Stimulated activated CD8-positive, alpha-beta memory T cell treated with anti-CD3 and anti-CD28 coated beads, Interleukin-12 subunit alpha, Interleukin-12 subunit beta, amount 100 ng/mL, for 4 hours (primary cell): ENCODE measurements at places on chromosomes 4 and X.

DNA sequence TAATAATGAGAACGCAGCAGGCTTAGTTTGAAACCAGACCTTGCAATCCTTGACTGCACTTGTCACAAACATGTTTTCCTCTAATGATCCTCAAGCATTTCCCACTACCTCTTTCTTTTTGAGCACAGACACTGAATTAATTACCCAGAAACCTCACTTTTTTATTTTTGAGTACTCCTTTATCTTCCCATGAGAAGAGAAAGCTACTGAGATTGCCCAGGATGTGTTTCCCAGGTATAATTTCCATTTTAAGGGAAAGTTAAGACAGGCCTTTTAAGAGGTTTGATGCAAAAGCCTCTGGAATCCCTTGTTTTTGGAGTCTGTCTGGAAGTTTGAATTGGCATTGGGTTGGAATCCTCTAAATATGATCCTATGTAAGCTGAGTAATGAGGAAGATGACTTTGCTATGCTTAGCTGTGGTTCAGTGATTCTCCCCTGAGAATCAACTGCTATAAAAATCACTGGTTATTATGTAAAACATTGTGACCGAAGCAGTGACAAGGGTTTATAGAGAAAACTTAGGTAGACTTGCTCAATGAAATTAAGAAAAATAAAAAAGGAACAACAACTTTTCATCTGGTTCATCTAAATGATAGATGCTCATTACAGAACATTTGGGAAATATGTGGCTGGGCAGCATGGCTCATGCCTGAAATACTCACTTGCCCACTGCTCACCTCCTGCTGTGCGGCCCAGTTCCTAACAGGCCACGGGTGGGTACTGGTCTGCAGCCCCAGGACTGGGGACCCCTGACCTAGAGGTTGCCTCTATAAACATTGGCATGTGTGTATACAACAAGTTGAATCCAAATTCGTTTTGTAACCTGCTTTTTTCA is 10.8 kb upstream of the RHOH start:
- no peak for DNase-seq

GRCh38 chrX:132986556-132986955 is 28.1 kb upstream of the HS6ST2 start:
- no peak for DNase-seq

GRCh38 chrX:115697806-115698205 is 136.8 kb downstream of the PLS3 start:
- no peak for DNase-seq

DNA sequence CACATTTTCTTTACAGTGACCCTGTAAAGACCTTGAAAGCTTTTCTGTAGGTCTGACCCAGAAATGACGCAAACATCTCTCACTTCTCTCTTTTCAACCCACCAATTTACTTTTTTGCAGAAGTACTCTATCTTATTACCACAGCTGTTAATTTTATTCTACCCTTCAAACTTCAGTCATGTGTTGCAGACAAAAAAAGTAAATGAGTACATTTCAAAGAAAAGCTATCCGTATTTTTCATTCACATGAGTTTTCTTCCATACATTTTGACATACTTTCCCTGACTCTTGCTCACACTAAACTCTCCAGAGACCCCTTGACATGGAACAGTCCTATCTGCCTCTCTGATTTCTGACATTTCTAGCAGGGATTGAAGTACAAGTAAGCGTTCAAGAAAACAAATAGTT is 51.7 kb downstream of the SLC7A11 start:
- no peak for DNase-seq

DNA sequence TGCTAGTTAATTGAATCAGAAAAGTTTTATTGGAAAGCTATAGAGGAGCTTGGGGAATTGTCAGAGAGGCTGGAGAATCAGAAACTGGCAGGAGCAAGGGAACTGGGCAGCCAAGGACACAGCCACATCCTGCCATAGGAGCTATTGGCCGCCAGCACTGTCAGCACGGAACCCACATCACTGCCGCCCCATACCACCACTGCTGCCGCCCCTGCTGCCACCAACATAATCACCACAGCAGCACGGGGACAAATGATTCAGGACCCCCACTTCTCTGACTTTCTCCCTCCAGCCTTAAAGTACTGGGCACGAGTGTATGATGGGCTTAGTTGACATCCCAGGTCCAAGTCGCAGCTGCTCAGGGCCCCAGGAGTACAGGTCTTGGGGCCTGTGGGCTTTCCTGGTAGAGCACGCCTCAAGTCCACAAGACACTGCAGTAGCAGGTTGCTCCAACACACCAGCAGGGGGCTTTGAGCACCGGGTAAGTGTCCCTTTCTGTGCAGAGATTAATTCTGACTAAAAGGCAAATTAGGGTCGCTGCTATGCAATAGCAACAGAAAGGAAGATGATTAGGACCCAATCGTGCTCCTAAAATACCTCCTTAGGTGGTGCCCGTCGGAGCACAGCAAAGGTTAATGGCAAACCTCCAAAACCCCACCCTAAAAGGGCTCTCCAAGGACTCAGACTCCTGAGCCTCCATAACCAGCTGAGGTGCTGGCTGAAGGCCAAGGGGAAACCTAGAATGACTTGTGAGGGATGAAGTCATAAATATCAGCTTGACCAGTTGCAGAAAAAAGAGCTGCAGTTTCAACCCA is 6.9 kb downstream of the PJA1 start:
- DNase-seq: no peak

DNA sequence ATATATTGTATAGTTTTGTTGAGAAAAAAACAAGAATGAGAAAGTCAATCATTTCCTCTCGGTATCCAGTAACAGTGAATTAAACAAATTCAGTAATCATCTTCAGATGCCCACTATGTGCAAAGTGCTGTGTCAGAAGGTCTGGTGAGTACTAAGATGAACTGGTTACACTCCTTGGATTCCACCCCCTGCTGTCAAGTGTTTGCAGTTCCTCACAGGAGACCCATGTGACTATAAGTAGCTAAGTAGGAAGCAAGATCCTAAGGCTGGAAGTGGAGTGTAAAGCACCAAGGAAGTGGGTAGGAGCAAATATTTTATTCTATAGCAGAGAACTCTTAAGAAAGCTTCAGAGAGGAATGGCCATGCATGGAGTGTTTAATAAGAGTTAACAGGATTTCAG is 73.6 kb downstream of the SNX25 start:
- no peak for DNase-seq

GRCh38 chr4:11326021-11326420 is 102.7 kb downstream of the HS3ST1 start:
- no peak for DNase-seq

DNA sequence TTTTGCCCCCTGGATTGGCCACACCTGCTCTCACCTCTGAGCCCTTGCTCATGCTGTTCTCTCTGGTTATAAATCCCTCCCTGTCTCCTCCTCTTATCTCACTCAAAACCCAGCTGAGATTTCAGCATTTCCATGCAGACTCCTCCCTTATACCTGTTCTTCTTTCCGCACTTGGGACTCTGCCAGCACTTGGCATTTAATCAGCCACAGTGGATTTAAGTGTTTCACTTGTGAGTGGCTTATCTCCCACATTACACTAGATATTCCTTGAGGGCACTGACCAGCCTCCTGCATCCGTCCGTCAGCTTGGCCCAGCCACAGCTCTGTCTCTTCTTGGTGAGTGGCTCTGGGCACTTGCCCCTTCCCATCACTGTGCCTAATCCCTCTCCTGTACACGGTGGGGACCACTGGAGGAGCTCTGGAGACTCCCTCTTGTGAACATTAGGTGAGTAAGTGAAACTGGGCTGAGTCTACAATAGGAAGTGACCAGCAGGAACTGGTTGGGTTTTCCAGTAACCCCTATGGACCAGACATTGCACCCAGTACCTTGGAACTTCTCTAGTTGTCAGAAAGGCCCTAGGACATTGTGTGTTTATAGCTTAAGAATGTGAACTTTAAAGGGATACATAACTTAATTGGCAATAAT is 19.9 kb downstream of the FGFBP1 start:
- no peak for DNase-seq

DNA sequence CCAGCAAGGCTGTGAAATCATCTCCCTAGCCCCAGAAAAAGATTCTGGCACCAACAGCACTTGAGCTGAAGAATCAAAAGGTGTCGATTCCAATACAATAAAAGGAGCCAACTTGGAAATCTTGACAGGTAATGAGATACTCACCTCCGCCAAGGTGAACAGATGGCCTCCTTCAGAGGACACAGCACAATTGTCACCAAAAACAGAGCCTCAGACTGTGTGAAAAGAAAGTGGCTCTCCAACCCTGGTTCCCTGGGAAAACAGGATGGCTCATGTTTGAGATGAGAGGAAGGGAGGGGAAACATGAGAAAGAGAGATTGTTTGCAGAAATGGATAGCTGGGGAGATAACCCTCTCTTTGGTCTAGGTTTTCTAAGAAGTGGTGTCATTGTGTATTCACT is 168.9 kb downstream of the HS3ST1 start:
- DNase-seq: no peak

- no peak for DNase-seq
These were observed 855.6 kb downstream of the CCSER1 start for GRCh38 chr4:90982813-90983212.

- no peak for DNase-seq
These were observed 2.4 kb downstream of the NKX1-1 start for GRCh38 chr4:1403591-1404572.

DNA sequence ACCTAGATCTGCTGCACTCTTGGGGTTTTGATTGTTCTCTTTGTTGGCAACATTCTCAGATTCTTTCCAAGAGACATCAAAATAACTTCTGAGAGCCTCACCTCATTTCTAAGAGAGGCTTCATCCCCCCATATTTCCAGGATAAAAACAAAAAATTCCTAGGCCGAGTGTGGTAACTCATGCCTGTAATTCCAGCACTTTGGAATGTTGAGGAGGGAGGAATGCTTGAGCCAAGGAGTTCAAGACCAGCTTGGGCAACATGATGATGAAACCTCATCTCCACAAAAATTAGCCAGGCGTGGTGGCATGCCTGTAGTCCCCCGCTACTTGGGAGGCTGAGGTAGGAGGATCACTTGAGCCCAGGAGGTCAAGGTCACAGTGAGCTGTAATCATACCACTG is 477.0 kb downstream of the INPP4B start:
- DNase-seq: no peak

DNA sequence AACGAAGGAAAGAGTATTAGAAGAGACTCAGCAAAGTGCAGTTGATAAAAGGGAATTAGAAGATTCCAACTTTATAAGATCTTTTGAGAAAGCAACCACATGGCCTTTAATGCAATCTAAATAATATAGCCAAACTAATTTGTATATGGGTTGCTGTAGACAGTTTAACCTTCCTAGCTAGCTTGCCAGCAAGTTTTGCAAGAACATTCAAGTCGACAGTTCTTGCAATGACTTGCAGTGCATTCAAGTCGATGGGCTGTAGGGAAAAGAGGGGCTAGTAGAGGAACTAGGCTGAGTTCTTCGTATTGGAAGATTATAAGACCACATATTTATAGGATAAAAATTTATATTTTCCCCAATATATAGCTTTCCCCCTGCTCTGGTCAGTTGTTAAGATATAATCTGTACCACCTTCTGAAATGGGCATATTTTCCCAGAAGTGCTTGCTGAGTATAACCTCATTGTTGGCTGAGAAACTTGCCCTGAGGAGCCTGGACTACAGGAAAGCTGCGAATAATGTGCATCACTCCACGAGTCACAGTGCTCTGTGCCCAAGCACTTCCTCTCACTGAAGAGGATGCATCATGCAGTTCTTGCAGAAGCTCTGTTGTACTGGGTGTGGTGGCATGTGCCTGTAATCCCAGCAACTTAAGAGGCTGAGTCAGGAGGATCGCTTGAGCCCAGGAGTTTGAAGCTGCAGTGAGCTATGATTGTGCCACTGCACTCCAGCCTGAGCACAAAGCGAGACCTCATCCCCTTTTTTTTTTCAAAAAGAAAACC is 56.7 kb downstream of the DOCK11 start:
- no peak for DNase-seq

- DNase-seq: no peak
These were observed 331.8 kb downstream of the TEX13C start for GRCh38 chrX:125651426-125651825.

- no peak for DNase-seq
These were observed 38.4 kb downstream of the NAP1L5 start for GRCh38 chr4:88659055-88659889.

- no peak for DNase-seq
These were observed 87.0 kb downstream of the IRF2 start for GRCh38 chr4:184387351-184387750.

GRCh38 chr4:26377328-26378311 is 56.8 kb downstream of the RBPJ start:
- DNase-seq: no peak

GRCh38 chrX:118780509-118780908 is 43.1 kb upstream of the ZCCHC12 start:
- DNase-seq: no peak

GRCh38 chrX:103999234-103999633 is 14.3 kb downstream of the H2BW1 start:
- no peak for DNase-seq

GRCh38 chr4:28225050-28225449 is 1364.4 kb downstream of the STIM2 start:
- no peak for DNase-seq

- DNase-seq: no peak
These were observed 1.0 kb downstream of the GPR50 start for GRCh38 chrX:151177141-151178027.

- no peak for DNase-seq
These were observed 27.0 kb upstream of the LNX1 start for GRCh38 chr4:53618321-53618720.

DNA sequence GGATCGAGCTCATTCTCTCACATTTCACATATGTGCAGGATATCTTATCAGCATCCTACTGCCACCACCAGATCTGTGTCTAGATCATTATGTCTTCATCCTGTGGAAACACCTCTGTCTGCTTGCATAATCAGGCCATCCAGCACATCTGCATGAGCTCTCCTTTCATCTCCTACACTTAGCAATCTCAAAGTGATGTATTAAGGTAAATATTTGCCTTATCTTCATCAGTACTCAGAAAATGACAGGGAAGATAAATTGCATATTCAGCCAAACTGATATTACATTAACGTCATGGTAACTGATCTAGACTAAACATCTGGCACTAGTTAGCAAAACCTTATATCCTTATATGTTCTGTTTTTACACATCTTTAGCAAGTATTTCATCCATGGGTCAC is 207.3 kb upstream of the PABPC4L start:
- DNase-seq: no peak

DNA sequence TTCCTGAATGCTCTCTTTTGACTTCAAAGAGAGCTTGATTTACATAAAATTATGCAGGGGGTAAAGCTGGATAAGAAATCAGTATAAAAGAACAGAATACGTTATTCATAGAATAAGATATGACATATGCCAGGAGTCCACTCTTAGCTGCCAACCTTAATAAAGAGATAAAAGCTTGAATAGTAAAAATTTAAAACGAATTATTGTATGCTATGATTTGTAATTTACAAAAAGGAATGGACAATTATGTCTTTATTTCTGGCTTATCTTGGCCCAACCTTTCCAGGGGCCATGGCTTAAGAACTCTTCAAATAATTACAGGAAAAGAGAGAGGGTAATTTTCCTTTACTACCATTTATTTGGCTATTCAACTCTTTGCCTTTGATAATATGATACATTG is 192.2 kb upstream of the ITM2A start:
- DNase-seq: no peak

- no peak for DNase-seq
These were observed 20.2 kb upstream of the CTSO start for GRCh38 chr4:155973639-155974475.

- DNase-seq: no peak
These were observed 7.8 kb downstream of the FRG2 start for GRCh38 chr4:190019023-190019858.

- no peak for DNase-seq
These were observed 27.3 kb downstream of the OFD1 start for GRCh38 chrX:13761606-13762414.

GRCh38 chr4:26458157-26458561 is 32.1 kb downstream of the CCKAR start:
- no peak for DNase-seq

- DNase-seq: no peak
These were observed 33.6 kb downstream of the LNX1 start for GRCh38 chr4:53557669-53558064.
